NCI-H510A (cell line): ENCODE measurements at places on chromosomes 2 and 18.

DNA sequence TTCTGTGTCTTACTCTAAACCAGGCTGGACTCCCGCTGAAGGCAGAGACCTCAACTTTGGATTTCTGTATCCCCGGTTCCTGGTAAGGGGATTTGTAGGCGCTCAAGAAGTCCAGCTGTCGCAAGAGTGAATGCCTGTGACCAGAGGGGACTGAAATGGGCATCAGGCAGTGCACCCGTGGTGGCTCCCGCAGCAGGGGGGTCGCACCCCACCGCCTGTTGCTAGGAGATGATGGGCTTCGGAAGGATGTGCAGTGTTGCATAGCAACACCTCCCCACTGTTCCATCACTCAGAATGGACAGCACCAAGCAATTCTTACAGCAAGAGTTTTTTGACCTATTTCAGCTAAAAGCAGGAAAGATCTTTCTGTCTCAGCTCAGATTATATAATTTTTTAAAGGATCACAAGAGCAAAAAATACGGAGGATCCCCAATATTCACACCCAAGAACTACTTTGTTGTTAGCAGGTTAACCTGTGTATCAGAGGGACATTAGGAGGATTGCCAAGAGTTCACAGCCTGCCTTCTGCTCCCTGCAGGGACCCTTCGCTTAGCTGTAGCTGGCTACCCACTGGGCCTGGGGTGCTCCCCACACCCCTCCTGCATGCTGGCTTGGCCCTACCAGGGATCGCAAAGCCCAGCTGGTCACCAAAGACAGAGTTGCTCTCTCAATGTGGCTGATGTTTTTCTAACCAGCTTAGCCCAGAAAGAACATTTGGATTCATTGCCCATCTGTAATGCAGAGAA is 63.8 kb downstream of the SOWAHC start:
- DNase-seq = no peak

DNA sequence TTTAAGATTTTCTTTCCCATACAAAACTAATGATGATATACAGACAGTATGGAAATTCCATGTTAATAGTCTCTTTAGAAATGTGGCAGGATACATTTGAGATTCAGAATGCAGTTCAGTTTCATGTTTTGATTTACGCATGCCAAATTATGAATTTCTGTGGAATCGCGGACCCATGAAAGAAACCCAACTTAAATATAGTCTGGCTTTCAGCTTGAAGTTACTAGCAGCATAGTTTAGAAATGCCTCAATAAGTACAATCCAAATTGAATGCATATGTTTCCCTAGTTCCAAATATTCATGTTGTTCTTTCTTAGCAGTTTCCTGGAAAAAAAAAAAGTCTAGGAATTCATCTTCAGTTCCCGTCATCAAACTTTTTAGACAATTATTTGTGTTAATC is 164.1 kb upstream of the RASGRP3 start:
- no peak for DNase-seq

DNA sequence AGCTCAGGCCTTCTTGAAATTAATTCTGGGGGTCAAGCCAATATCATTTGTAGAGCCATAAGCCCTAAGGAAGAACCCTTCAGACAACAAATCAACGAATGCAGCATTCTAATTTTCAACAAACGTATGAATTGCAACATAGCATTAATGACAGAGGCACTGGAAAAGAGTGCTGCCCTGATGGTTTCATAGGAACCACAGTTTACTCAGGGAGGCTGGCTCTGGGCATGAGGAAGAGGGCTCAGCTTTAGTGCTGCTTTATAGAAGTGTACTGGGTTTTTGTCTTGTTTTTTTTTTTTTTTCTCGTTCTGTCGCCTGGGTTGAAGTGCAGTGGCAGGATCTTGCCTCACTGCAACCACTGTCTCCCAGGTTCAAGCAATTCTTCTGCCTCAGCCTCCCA is 36.1 kb upstream of the CAB39 start:
- no peak for DNase-seq

- DNase-seq = no peak
Observed at GRCh38 chr18:55432307-55433040, 155.5 kb downstream of the TCF4 start.

GRCh38 chr2:232076736-232077135 is 115.2 kb downstream of the DIS3L2 start:
- DNase-seq = no peak

- DNase-seq = no peak
Observed at GRCh38 chr2:69156624-69157023, 143.6 kb downstream of the ANTXR1 start.

- no peak for DNase-seq
Observed at GRCh38 chr18:37482433-37482832, 83.2 kb downstream of the CELF4 start.

DNA sequence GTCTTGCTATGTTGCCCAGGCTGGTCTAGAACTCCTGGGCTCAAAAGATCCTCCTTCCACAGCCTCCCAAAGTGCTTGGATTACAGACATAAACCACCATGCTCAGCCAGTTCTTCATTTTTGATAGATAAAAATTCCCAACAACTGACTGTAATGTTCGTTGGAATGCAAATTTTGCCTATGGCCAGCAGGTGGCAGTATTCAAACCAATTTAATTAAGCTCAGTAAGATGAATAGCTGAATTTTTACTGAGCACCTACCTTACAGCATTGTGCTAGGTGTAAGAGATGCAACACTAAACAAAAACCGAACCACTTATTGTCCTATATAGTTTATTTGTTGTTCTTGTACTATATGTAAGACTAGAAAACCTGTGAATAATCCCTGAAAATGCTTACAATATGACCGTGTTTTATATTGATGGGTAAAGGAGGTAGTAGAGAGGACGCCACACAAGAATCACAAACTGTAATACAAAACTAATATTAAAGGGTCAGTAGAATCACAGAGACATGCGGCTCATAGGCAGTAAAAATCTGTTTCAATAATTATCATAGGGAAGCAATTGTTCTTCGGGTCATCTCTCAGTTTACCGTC is 8.2 kb upstream of the TMEM182 start:
- peak; percentile 2 for DNase-seq

- DNase-seq = no peak
Observed at GRCh38 chr2:141499123-141499522, 631.7 kb downstream of the LRP1B start.

DNA sequence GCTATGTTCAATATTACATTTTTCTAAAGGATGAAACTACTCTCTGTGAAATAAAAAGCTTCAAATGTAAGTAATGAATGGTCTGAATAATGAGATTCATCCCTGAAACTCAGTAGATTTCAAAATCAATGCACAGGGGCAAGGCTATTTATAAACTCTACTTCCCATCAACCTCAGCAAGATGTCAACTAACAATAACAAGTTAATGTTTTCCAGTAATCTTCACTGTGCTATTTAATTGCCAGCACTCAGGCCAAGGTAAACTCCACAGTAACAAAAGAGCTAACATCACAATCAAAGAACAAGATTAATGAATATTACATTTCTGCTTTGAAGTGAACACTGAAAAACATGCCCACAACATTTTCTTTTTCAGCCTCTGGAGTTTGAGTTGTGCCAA is 144.3 kb upstream of the ZFP36L2 start:
- DNase-seq = no peak

DNA sequence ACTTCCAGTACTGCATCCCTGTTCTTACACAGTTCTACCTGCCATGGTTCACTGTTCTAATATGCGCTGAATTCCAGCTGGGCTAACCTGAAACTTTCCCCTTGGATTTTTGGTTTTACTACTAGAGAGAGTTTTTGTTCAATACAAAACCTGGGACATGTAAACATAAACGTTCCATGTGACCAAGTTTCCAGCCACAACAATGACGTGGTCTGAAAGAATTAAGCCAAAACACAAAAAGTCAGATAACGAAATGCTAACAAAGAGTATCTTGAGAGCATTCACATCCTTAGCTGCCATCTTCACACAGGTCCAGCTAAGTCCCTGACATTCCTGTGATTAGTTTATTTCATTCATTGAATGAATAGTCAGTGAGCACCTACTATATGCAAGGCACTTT is 467.0 kb upstream of the PKDCC start:
- DNase-seq = no peak

DNA sequence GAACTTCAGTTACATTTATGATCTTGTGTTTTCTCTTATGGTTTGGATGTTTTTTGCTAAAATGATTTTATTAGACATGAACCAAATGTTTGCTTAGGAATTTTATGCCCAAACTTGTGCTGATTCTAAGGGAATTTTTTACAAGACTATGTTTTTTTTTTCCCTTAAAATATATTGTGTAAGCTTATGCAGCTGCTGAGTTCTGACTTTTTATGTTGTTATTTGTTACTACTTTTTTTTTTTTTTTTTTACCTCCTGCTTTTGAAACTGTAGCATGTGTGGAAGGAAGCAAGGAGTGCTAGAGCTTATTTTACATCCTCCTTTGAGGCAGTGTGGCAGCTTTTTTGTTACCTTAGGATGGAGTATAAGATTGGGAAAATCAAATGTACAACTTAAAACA is 6.0 kb upstream of the DNAH7 start:
- no peak for DNase-seq

DNA sequence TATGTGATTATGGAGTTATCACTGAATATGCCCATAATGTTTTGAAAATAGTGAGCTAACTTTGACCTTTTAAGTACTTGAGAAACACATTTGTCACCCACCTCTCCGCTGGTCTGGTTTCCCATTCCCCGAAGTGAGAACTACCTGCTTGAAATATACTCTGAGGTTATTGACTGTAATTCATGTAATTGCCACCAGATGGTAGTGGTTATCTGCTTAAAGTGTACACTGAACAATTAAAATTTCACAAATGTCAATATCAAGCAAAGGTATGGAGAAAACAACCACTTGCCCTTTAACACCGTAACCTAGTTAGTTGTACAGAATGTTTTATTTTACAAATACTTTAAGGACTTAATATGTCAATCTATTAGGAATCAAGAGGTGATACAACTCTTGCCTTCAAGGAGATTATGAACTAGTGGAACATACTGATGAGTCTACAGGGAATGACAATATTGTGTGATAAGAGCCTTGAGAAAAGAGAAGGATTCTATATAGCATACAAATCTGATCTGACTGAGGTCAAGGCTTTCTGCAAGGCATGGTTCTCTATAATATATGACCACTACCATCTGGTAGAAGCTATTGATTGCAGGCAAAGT is 316.8 kb upstream of the KCNH7 start:
- DNase-seq = no peak

GRCh38 chr2:240107477-240107796 is 28.7 kb downstream of the COPS9 start:
- DNase-seq = no peak

DNA sequence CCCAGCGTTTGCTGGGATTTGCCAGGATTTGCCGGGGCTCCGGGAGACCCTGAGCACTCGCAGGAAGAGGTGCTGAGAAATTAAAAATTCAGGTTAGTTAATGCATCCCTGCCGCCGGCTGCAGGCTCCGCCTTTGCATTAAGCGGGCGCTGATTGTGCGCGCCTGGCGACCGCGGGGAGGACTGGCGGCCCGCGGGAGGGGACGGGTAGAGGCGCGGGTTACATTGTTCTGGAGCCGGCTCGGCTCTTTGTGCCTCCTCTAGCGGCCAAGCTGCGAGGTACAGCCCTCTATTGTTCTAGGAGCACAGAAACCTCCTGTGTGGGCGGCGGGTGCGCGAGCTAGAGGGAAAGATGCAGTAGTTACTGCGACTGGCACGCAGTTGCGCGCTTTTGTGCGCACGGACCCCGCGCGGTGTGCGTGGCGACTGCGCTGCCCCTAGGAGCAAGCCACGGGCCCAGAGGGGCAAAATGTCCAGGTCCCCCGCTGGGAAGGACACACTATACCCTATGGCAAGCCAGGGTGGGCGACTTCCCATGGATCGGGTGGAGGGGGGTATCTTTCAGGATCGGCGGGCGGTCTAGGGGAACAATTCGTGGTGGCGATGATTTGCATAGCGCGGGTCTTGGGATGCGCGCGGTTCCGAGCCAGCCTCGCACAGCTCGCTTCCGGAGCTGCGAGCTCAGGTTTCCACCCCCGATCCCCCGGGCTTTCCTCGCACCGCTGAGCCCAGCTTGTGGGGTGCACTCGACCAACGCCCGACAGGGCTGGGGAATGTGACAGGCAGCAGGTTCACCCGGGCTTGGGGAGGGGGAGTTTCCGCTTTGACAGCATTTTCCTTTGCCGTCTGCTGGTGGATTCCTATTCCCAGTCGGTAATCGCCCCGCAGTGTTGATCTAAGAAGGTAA is 2.8 kb downstream of the ONECUT2 start:
- DNase-seq = peak; percentile 83

GRCh38 chr2:120964819-120965218 is 229.2 kb downstream of the GLI2 start:
- no peak for DNase-seq

DNA sequence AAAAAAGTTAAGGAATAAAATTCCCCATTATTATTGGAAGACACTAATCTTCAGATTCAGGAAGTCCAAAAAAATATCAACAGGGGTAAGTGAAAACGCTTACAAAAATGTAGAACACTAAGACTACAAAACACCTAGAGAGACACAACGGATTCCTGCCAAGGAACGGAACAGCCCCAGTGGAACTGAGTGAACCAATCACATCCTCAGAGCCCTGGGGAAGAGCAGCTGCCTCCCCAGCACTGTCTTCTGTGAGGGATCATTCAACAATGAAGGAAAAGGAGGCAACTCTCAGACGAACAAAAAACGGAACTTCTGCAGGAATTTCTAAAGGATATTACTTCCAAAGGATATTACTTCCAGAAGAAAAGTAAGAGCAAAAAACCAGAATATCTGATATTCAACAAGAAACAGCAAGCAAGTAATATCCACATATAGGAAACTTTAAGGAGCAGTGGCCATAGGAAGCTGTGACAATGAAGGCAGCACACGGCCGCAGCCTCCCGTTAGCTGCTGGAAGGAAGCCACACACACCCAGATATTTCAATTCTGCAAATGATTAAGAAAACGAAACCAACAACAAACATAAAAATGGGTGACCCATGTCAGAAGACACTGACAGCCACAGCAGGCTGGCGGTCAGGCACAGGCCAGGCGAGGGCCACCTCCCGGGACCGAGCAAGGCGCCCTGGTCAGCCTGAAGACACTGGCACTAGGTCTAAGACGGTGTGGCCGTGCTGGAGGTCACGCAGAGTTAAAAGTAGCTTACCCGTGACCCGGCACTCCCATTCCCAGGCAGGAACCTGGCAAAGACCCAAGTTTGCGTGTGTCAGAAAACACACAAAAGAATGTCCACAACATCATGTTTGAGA is 81.8 kb downstream of the HDAC4 start:
- no peak for DNase-seq

DNA sequence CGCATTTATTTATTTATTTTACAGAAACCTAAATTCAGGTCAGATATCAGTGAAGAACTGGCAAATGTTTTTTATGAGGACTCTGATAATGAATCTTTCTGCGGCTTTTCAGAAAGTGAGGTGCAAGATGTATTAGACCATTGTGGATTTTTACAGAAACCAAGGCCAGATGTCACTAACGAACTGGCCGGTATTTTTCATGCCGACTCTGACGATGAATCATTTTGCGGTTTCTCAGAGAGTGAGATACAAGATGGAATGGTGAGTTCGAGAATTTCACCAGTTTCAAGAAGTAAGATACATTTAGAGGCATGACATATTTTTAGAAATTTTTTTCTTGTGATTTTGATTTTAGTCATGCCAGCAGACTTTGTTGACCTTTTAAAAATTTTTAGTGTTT is 4.6 kb downstream of the CDCA7 start:
- DNase-seq = no peak
